ENCODE measurements at places on chromosomes 11 and 22.

GRCh38 chr11:6357222-6357621, 33.1 kb upstream of the SMPD1 start:
- DNase-seq = peak; percentile 50

GRCh38 chr11:114019046-114019445, 40.5 kb upstream of the ZBTB16 start:
- no peak for DNase-seq

GRCh38 chr11:8759634-8760033, 77.0 kb downstream of the RPL27A start:
- DNase-seq = no peak

- no peak for DNase-seq
These were observed 6.5 kb downstream of the KREMEN1 start for GRCh38 chr22:29079218-29079901.

GRCh38 chr11:115581871-115582639, 77.8 kb upstream of the CADM1 start:
- DNase-seq = no peak

DNA sequence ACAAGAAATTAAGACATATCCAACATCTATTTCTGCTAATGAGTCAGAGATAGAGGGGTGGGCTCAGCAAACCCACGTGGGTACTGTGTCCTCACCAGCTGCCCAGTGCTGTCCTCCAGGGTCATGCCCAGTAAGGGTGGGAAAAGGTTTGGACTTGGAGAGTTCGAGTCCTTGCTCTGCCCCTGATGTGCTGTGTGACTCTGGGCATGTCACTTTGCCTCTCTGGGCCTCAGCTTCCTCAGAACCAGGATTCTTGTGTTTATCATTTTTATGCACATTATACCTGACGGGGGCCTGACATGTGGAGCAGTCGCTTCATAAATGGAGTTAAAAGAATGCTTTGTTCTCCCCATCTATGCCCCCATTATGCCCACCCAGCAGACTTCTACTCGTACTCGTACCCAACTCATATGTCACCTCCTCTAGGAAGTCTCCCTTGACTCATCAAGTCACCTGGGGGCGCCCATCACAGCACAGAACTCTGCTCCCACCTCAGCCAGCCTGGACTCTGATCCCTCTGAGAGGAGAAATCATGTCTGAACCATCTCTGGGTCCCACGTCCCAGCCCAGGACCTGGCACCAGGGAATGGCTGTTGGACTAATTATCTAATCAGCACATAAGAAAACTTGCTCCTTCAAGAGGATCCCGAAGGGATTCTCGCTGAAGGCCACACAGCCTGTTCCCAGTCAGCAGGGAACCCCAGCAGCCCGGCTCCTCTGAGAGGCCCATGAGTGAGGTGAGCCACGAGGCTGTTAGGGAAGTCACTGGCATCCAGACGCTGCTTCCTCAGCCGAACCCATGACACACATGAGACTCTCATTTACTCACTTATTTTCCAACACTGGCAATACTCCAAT, 38.7 kb upstream of the TSKU start:
- no peak for DNase-seq

- peak; percentile 52 for DNase-seq
These were observed 1.0 kb downstream of the ANKRD42 start for GRCh38 chr11:83194281-83195142.

GRCh38 chr11:104198576-104198975, 34.6 kb upstream of the PDGFD start:
- DNase-seq = no peak

All from activated T-cell treated with anti-CD3 and anti-CD28 coated beads for 48 hours (primary cell).